Skeletal muscle cell (primary cell): ENCODE measurements at places on chromosomes 4 and X.

- DNase-seq: peak; percentile 88
Measured at GRCh38 chrX:22365460-22365859, 92.7 kb downstream of the CBLL2 start.

- DNase-seq: no peak
Measured at GRCh38 chr4:173178144-173178543, 9.5 kb downstream of the GALNT7 start.

- no peak for DNase-seq
Measured at GRCh38 chr4:36329228-36329627, 47.8 kb downstream of the DTHD1 start.

DNA sequence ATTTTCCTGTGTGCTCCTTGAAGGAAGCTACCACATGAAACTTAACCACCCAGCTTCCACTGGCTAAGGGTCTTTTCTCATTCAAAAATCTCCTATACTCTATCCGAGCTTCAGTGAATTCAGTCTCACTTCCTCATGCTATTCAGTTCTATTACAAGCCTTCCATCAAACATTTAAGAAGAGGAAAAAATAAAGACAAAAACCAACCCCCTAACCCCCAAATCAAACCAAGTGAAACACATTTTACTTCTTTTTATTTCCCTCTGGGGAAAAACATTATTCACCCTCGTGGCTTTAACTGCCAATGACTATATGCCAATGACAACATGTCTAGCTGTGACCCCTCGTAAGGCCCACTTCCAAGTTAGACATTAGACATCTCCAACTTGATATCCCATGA lies 16.2 kb upstream of the WDR19 start:
- no peak for DNase-seq

DNA sequence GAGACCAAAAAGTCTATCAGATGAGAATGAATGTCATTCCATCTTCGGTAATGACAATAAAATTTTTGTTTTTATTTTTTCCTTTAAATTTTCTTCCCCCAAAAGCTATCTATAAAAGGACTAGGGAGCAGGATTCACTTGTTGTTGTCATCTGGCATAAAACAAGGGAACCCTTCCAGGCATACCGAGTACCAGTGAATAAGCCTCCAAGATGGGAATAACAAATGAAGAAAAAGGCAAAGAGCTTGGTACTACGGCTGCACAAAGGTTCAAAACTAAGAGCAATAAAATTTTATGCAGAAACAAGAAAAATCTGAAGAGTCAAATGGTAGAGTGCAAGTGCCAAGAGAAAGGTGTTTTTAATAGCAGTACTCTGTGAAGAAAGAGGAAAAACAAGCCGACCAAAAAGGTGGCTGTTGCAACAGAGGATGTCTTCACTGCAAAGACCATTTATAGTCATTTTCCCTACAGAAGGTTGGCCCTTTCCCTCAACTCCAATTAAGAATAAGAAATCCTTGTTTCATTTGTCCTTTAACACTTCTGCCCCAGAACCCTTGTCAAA lies 25.8 kb downstream of the PPP3CA start:
- no peak for DNase-seq

DNA sequence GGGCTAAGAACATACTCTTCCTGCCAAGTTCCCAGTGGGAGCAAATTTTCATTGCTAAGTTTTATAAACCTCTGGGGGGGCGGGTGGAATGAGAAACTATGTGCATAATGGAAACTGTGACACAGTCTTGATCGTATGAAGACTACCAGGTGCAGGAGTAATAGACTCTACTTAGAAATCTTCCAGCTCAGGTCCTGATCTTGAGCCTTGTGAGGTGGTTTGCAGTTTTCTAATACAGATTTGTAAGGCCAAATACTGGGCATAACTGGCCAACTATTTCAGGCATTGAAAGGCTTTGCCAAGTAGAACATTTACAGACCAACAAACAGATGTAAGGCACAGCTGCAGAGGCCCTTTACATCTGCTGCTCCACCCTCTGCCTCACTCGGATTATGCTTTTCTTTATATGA lies 89.7 kb upstream of the CBR4 start:
- DNase-seq: peak; percentile 50

GRCh38 chr4:174865418-174865985 lies 36.5 kb upstream of the GLRA3 start:
- DNase-seq: no peak

DNA sequence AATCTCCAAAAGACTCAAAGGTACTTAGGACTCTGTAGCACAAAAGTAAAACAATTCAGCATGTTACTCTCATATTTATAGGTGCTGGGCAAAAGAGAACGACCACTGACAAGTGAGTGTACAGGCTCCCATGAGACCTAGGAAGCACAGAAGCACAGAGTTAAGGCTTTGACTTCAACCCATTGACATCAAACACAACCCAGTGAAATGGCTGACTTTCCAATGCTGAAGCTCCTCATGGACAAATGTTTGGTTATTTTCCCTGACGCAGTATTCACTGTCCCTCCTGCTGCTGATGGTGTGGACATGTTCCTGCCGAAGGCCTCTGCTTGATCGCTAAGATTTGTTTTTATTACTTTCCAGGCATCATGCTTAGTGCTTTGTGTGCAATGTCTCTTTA lies 148.7 kb downstream of the TSPAN5 start:
- DNase-seq: no peak

- no peak for DNase-seq
Measured at GRCh38 chr4:87370068-87370467, 20.9 kb downstream of the HSD17B11 start.

DNA sequence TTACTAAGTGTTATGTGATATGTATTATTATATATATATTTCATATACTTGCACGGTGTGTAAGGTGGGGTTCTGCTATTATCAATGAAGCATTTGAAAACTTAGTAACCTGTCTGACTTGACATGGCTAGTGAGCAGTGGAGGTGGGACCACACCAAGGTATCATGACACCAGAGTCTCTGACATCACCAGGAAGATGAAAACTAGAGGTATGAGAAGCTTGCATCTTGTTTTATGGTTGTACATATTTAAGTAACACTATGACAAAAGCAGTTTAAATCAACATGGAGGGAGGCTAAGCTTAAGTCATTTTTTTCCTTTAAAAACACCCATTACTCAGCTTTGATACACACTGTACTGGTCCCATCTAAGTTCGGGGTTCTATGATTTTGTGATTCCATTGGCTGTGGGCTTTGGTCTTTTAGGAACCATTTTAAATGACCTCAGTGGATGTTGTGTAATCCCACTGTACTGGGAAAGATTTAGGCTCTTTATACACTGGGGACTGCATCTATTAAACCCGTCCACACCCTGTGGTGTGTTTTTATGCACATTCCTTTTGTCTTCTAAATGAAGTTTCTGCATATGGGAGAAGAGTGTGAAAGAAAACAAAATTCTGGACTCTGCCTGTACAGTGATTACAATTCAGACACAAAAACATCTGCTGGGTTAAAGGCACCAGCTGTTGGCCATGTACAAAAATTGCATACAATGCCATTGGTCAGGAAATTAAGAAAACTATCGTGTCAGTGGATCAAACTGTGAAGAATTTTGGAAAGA lies 570.6 kb downstream of the SPRY1 start:
- DNase-seq: no peak

DNA sequence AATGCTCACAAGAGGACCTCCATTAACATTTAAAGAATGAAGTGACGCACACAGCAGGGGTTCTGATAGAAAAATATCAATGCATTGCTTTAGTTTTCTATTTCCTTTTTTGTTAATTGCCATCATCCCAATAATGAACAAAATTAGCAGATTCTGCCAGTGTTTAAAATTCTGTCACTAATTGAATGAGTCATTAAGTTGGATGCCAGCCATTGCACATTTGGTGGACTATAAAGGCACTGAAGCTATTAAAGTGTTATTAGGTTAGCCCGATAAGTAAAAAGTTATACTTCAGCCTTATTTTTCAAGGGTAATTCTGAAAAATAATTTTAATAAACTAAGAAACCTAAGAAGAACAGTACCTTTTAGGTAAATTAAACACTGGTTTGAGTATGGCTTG lies 53.1 kb downstream of the MAP3K15 start:
- no peak for DNase-seq

- DNase-seq: no peak
Measured at GRCh38 chrX:150813922-150814321, 84.5 kb downstream of the CD99L2 start.

GRCh38 chr4:165512424-165512823 lies 133.6 kb downstream of the CPE start:
- no peak for DNase-seq

- no peak for DNase-seq
Measured at GRCh38 chr4:88865466-88865865, 167.8 kb upstream of the NAP1L5 start.
